Immature natural killer cell (primary cell): ENCODE measurements at places on chromosomes 5 and 9.

DNA sequence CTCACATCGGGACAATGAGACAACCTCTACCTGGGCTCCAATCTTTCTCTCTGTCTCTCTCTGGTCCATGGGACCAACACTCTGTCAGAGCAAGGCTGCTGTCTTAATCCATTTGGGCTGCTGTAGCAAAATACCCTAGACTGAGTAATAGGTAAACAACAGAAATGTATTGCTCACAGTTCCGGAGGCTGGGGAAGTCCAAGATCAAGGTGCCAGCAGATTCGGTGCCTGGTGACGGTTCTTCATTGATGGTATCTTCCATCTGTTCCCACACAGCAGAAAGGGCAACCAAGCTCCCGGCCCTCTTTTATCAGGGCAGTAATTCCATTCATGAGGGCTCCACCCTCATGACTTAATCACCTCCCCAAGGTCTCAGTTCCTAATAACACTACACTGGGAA lies 61.3 kb upstream of the SPOCK1 start:
- no peak for DNase-seq

- no peak for DNase-seq
These were observed 16.8 kb downstream of the AMBP start for GRCh38 chr9:114061292-114061691.

- no peak for DNase-seq
These were observed 264.9 kb downstream of the TLE1 start for GRCh38 chr9:81424431-81424830.

GRCh38 chr5:130337179-130337888 lies 433.1 kb downstream of the CHSY3 start:
- DNase-seq = no peak

- no peak for DNase-seq
These were observed 48.6 kb downstream of the NR2F1-AS1 start for GRCh38 chr5:93532370-93532769.

- DNase-seq = no peak
These were observed 40.5 kb downstream of the SMIM23 start for GRCh38 chr5:171826132-171826531.
